ENCODE measurements at places on chromosomes 4 and X. TPM values are rescaled to one million over a fixed set of nuclear protein-coding genes. Genes with fewer than 3 reads are reported as not detected.
A peak's percentile ranks its signal among the peaks of the same experiment; 100 is the strongest.

The PRKG2 gene
- polyA plus RNA-seq = 0.76 TPM

The DUSP9 gene
- not detected for polyA plus RNA-seq

The APBB2 gene
- polyA plus RNA-seq = not detected

The RAI2 gene
- not detected for polyA plus RNA-seq

The GYG2 gene
- polyA plus RNA-seq = not detected

The VCX2 gene
- not detected for polyA plus RNA-seq

The TRIM60 gene
- not detected for polyA plus RNA-seq

The CT45A2 gene
- polyA plus RNA-seq = not detected

The MAOA gene
- not detected for polyA plus RNA-seq

The AGA gene
- 31.3 TPM for polyA plus RNA-seq

The XK gene
- polyA plus RNA-seq = 0.11 TPM

The LRAT gene
- polyA plus RNA-seq = not detected

- H3K27ac ChIP-seq = peak overlapping the region; percentile 96
- peaks cover 18% of the 10 kb centered on the region for H3K27me3 ChIP-seq
- no peak for DNase-seq
Measured at GRCh38 chr4:15654593-15655222, 449 bp downstream of the FBXL5 start.

DNA sequence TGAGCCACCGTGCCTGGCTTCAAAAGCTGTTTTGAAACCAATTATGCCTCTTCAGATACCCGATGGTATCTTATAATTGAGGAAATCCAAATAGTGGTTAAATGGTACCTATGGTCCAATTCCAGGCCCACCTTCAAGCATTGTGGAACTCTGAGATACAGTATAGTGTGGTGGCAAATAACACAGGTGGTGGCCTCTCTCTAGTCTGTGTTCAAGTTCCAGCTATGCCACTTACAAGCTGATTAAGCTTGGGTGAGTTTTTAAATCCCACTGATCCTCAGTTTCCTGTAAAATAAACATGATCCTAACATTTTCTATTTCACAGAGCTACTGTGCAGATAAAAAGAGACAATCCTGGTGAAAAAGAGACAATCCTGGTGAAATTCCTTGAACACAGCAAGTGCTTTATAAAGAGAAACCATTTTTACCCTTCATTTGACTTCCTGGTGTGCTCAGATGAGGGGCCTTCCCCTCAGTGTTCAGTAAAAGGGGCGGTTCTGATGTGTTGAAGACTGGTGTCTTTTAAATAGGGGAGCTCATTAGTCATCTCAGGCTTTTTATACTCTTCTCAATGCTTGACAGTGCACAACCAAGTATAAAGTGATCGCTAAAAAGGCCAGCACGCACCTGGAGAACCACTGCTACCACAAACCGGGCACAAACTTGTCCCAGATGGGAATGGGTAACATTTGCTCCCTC lies 30.8 kb upstream of the CD40LG start:
- H3K27ac ChIP-seq = no peak overlapping the region
- no peaks in the 10 kb centered on the region for H3K4me1 ChIP-seq
- no peak for DNase-seq
- H3K4me3 ChIP-seq = no peak overlapping the region
- H3K27me3 ChIP-seq = peaks cover 1% of the 10 kb centered on the region

GRCh38 chr4:158895797-158896576 lies 127.2 kb downstream of the FNIP2 start:
- H3K4me3 ChIP-seq = peak overlapping the region; percentile 55
- peak; percentile 32 for DNase-seq
- H3K36me3 ChIP-seq = peaks cover 34% of the 10 kb centered on the region
- H3K27me3 ChIP-seq = peaks cover 4% of the 10 kb centered on the region
- H3K4me1 ChIP-seq = peaks cover 47% of the 10 kb centered on the region

DNA sequence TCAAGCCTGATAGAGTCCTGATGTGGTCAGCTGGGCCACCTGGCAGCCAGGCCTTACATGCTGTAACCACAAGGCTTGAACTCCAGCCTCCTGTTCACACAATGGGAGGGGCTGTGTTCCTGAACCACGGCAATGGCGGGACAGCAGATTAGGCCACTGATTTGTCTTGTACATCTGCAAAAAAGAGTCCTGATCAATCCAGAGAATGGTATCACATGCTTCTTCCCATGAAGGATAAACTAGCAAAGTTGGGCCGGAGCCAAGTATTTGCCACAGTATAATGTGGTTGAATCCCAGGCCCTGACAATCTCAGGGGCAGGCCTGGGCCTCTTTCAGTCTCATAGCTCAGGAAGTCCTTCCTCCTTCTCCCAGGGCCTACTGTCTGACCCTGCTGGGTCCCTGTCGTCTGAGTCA lies 2182.5 kb upstream of the AGA start:
- no peaks in the 10 kb centered on the region for H3K4me1 ChIP-seq
- no peak overlapping the region for H3K4me3 ChIP-seq
- H3K36me3 ChIP-seq = no peaks in the 10 kb centered on the region
- H3K27ac ChIP-seq = no peak overlapping the region

DNA sequence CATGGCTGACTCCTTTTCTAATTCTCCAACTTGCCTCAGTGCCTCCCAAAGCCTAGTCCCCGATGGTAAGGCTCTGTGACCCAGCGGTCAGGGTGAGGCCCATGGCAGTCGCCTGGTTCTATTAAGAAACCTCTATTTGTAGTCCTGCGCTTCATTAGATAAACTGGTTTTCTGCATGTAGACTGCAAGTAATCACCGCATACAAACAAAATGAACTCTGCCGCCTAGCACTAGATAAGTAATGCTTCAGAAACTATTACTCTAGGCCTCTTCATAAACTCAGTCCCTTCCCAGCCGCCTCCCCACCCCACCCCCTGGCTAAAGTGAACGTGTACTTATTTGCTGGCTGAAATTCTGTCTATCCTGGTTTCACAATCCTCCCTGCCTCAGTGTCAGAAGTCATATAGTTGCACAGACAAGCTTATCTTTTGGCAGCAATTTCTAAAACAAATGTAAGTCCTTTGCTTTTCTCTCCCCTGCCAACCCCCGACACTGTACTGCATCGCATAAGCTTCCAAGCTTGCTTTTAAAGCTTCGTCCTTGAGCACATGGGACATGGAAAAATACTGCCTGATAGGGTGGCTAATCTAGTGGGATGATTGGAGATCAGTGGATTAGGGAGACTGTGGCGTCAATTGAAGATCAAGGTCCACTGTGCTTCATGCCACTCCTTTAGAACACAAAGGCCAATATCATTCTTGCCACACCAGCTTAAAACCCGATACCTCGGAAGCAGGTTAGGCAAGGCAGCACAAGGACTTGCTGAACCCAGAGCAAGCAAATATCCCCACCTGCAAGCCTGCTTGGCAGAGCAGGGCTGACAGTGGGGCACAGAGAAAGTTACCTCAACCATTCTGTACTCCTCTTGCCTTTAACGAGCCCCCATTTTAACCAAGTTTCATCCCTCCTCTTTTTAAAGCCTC lies 125.8 kb downstream of the IRF2 start:
- H3K4me3 ChIP-seq = peak overlapping the region; percentile 90
- DNase-seq = no peak
- no peaks in the 10 kb centered on the region for H3K36me3 ChIP-seq
- H3K4me1 ChIP-seq = peaks cover 50% of the 10 kb centered on the region
- H3K27ac ChIP-seq = peak overlapping the region; percentile 95

DNA sequence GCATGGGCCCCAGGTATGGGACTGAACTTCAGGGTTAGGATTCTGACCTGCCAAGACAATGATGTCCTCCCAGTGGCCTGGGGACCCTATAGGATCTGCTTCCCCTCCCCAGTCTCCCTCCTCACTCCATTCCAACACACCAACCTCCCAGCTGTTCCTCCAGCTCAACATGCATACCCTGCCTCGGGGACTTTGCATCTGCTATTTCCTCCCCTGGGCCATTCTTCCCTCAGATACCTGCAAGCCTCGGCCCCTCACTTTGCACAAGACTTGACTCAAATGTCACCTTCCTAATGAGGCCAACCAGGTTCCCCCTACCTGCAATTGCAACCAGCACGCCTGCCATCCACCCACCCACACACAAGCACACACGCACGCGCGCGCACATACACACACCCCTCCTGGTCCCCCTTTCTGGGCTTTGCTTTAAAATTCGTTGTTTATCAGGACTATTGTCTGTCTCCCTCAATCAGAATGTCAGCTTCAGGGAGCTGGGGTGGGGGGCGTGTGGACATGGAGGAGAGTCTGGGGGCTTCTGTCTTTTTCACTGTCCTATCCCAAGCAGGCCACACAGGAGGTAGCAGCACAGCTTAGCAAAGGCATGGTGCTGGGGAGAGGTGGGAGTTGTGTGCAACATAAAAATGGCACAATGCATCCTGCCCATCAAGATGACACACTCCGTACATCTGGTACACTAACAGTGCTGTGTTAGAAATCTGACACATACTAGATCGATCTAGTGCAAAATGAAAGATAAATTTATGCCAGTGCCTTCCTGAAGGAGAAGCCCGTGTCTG lies 20.6 kb upstream of the PPP2R2C start:
- H3K4me3 ChIP-seq = no peak overlapping the region
- peaks cover 6% of the 10 kb centered on the region for H3K27me3 ChIP-seq
- no peaks in the 10 kb centered on the region for H3K4me1 ChIP-seq
- DNase-seq = no peak

DNA sequence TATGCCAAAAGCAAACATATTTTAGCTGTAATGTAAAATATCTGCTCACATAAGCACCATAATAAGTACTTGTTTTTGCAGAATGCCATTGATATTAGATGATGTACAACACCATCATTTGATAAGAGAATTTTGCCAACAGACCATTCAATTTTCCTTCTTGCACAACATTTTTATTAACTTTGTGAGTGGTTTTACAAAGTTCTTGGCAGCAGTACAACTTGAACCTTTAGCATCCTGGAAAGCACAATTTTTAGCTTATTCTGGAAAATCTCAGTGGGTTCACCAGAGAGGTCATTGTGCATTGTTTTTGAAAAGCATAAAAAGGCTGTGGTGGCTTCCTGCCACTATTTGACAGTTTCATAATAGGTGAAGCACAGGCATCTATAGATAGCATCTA lies 26.4 kb upstream of the REPS2 start:
- no peak for DNase-seq
- peaks cover 17% of the 10 kb centered on the region for H3K27me3 ChIP-seq
- no peak overlapping the region for H3K4me3 ChIP-seq
- H3K36me3 ChIP-seq = no peaks in the 10 kb centered on the region

GRCh38 chr4:108943976-108944591 lies 181.2 kb upstream of the ETNPPL start:
- no peak overlapping the region for H3K27ac ChIP-seq
- H3K27me3 ChIP-seq = no peaks in the 10 kb centered on the region
- H3K4me3 ChIP-seq = no peak overlapping the region

DNA sequence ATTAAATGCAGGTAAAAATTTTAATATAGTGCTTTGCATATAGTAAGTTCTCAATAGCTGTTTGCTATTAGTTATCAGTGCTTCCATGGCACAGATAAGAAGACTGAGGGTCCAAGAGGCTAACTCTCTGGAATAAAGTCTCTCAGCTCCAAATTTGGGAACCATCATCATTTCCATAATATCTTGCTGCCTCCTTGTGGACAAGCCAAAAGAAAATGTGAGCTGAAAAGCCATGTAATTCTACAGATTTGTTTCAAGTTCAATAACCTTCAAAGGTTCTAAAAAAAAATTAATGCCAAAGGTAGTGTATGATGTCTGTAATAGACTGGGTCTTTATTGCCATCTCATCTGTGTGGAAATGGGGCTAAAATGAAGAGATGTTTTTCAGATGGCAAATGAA lies 136.9 kb upstream of the VCX start:
- no peak overlapping the region for H3K4me3 ChIP-seq
- no peaks in the 10 kb centered on the region for H3K4me1 ChIP-seq
- no peaks in the 10 kb centered on the region for H3K27me3 ChIP-seq
- no peaks in the 10 kb centered on the region for H3K36me3 ChIP-seq
- DNase-seq = no peak

GRCh38 chrX:20128670-20129069 lies 12.0 kb upstream of the MAP7D2 start:
- H3K4me1 ChIP-seq = no peaks in the 10 kb centered on the region
- H3K4me3 ChIP-seq = no peak overlapping the region
- no peak for DNase-seq
- H3K27ac ChIP-seq = peak overlapping the region; percentile 6
- peaks cover 3% of the 10 kb centered on the region for H3K36me3 ChIP-seq

DNA sequence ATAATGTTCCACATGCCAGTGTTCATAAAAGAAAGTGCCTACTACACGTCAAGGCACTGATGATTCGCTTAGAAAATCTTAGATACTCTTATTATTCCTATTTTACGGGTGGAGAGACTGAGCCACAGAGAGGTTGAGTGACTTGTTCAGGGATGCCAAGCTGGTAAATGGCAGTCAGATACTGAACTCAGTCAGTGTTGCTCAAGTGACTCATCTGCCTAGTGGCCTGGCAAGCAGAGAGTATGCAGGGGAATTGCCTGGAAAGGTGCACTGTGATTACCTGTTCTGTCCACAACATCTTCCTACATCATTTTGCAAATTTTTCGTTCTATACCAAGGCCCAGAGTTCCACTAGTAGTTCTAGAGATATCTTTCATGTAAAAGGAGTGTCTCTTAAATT lies 68.4 kb downstream of the RAPGEF2 start:
- no peak for DNase-seq
- no peaks in the 10 kb centered on the region for H3K36me3 ChIP-seq
- no peak overlapping the region for H3K27ac ChIP-seq
- H3K4me3 ChIP-seq = no peak overlapping the region
- peaks cover 18% of the 10 kb centered on the region for H3K4me1 ChIP-seq

GRCh38 chr4:77184974-77185373 lies 28.0 kb downstream of the CCNG2 start:
- peaks cover 2% of the 10 kb centered on the region for H3K27me3 ChIP-seq
- no peaks in the 10 kb centered on the region for H3K4me1 ChIP-seq
- H3K36me3 ChIP-seq = no peaks in the 10 kb centered on the region
- no peak overlapping the region for H3K4me3 ChIP-seq

- no peak overlapping the region for H3K27ac ChIP-seq
- no peaks in the 10 kb centered on the region for H3K36me3 ChIP-seq
- H3K27me3 ChIP-seq = peaks cover 3% of the 10 kb centered on the region
- no peak overlapping the region for H3K4me3 ChIP-seq
Measured at GRCh38 chrX:115268421-115268820, 21.1 kb upstream of the LUZP4 start.

DNA sequence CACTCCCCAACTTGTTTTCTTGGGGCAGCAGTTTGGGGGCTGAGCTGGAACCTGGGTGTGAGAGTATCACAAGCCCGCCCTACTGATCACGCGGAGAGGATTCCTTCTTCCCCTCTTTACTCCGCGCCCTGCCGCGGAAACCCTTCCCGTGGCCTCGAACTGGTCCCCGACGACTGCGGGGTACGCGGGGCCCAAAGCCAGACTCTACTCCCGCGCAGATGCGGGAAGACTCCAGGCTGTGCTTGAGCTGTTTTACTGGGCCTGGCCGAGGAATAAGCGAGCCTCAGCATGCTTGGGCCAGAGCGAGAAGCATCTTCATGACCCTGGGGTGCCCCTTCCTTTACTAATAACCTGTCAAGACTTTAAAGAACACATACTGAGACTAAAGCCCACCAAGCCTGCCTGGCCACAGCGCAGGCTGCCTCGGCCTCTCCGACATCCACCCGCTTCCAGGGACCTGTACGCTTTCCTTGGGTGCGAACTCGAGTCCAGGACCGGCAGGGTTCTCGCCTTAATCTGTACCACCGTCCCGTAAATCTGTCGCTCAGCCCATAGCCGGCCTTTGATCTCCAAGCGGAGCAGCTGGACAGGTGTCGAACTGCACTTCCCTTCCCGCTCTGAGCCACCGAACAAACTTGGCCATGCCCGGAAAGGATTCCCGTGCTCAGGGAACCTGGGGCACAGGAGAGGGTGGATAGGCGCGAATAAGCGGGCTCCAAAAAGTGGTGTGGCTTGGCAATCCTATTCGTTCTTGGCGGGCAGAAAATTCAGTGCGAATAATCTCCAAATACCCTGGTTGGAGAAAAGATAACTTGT lies 55.0 kb upstream of the TMEM33 start:
- no peak overlapping the region for H3K27ac ChIP-seq
- H3K36me3 ChIP-seq = no peaks in the 10 kb centered on the region
- H3K4me1 ChIP-seq = peaks cover 5% of the 10 kb centered on the region
- DNase-seq = no peak
- peaks cover 25% of the 10 kb centered on the region for H3K27me3 ChIP-seq
